ENCODE measurements at places on chromosomes 6 and 20.

GRCh38 chr20:38187517-38187916, 22.4 kb upstream of the TGM2 start:
- DNase-seq, result no peak

- no peak for DNase-seq
These were observed 23.9 kb upstream of the TOP1 start for GRCh38 chr20:41004531-41005360.

GRCh38 chr6:40551966-40552505, 35.1 kb downstream of the LRFN2 start:
- DNase-seq, result no peak

DNA sequence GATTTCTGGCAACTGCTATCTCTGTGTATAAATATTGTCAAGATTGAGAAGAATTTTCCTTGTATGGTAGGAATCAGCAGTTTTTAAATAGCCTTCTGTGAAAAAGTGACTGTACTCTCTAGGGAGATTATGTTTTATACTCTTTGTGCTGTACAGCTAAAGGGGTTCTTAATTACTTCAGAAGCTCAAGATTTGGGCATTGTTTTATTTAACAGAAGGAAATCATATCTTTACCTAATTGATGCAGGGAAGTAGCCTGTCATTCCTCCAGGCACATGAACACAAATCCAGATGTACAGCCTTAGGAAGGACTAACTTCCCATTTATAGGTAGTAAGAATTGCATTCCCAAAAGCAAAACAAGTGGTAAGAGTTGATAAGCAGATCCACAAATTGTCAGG, 1.3 kb downstream of the CALHM5 start:
- no peak for DNase-seq

DNA sequence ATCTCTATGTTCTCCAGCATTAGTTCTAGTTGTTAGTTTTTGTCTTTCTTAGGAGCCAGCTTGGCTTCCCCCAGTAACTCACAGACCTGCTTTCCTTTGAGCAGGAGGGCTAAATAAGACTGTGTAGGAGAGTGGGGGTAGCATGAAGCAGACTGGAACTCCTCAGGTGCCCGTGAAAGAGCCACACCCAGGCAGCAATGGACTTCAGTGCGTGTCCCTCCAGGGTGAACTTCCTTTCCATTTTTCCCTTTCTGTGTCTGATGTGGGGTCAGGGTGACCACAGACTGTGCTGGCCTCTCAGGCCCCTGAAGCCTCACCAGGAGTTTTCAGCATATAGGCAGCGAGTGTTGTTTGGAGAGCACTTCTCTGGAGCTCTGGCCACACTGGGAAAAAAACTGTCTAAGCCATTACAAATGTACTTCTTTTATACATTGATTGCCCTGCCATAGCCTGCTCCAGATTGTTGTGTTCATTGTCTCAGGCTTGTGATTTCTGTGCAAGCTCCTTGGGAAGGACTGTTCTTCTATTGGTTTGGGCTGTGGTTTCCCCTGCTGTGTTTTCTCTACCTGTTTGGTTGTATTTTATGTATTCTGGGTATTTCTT, 55.7 kb downstream of the SH3BGRL2 start:
- DNase-seq, result no peak

DNA sequence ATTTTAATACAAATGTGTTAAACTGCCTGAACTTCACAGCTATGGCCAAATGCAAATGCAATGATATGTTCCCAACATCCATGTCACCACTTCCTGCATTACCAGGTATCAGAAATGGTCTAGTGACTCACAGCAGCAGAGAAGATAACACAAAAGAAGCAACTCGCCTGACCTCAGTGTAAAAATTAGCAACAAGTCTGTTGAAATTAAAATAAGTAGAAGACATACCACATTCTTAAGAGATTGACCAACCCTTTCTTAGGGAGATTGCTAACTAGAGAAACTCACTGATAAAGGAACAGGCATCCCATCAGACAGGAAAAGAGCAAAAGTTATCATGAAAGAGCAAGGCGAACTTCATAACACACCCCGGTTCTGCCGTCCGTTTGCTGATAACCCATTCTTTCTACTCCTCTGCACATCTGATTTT, 45.1 kb downstream of the RNASET2 start:
- no peak for DNase-seq

GRCh38 chr20:35583636-35584560, 31.7 kb upstream of the SPAG4 start:
- no peak for DNase-seq

GRCh38 chr6:143357561-143358255, 92.8 kb downstream of the ADAT2 start:
- no peak for DNase-seq

GRCh38 chr6:81781624-81782023, 29.1 kb upstream of the TENT5A start:
- no peak for DNase-seq

- no peak for DNase-seq
These were observed 43.4 kb upstream of the TRAM2 start for GRCh38 chr6:52620055-52620905.

DNA sequence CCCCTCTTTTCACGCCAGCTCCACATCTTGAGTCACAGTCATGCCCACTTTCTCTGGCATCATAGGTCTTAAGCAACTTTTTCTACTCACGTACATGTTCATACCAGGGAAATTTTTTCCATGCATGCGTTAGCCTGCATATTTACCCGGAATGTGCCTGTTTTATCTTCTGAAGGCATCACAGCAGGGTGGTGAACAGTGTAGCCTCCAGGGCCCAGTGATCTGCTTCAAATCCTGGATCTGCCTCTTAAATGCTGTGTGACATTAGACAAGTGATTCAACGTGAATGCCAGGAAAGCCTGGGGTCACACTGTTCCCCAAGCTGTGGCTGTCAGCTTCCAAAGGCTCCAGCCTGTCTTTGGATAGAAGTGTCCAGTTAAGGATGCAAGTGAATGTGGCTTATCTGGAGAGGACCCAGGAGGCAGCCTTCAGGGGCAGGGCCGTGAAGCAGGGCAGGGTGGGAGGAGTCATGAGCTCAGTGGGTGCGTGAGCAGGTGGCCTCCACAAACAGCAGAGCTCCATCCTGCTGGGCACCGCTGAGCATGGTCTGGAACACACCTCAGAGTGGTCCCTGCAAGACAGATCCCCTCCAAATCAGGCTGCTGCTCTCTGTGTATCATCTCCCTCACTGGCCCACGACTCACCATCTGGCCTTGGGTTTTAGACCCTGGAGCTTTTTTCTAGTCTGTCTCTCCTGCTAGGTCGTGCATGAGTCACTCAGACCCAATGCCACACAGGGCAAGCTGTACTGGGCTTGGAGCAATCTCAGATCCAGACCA, 30.4 kb upstream of the CD93 start:
- no peak for DNase-seq

GRCh38 chr6:136893187-136893586, 28.9 kb upstream of the SLC35D3 start:
- DNase-seq, result no peak

DNA sequence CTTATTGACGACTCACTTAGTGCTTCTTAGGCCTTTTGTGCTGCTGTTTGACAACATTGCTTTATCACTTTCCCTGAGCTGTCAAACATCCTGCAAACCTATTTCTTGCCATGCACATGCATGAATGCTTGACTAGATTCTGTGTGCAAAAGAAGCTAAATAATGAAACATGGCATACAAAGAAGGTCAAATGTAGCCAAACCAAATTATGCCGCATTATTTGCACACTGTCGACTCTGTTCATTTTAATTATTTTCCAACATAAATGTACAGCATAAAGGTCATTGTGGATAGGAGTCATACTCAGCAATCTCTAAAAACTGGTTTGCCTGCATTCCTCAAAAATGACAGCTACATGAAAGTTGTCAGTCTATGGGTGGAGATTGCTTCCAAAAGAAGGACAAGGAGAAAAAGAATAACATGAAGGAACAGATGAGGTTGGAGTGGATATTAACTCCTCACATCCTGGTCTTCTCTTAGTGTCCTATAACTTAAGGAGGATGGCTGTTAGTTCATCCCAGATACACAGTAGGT, 123.1 kb upstream of the STXBP5 start:
- no peak for DNase-seq

DNA sequence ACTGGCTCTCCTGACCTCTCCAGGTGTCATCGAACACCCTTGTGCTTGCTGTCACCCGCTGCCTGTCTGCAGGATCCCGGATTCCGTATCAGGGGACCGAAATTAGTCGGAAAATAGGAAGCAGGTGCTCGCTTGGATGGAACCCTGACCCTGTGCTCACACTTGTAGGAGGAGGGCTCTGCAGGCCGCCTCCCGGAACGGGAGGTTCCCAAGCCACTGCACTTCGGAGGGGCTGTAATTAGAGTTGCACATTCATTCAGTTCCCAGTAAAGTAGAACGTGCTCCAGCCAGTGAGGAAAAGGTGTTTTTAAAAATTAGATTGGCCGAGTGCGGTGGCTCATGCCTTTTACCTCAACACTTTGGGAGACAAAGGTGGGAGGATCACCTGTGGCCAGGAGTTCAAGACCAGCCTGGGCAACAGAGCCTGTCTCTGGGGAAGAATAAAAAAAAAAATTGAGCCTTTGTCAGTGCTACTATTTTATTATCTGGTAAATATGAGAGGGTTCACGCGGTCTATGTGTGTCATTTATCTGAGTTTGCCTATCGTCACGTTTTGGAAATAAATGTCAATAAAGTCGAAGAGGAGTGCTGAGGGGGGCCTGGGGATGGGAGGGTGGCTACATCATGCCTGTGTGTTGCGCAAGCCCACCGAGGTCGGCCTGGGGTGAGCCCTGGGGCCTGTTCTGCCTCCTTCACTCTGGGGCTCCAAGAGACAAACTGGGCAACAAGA, 1.5 kb upstream of the GMEB2 start:
- DNase-seq, result peak; percentile 53

DNA sequence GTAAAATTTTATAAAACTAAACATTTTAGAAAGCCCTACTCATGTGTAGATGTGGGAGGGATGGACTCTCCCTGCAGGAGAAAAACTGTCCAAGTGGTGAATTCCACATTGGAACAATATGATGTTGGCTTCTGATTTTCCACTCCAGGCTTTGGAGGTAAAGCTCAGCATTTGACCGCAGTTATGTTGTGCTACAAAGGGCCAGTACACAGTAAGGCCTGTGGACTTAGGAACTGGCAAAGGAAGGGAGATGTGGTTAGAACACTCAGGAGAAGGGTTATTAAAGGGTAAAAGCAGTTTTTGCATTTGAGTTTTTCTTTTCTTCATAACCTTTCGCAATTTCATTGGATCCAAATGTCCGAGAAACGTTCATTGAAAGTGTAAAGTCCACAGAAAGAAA, 150.3 kb upstream of the SASH1 start:
- DNase-seq, result no peak

DNA sequence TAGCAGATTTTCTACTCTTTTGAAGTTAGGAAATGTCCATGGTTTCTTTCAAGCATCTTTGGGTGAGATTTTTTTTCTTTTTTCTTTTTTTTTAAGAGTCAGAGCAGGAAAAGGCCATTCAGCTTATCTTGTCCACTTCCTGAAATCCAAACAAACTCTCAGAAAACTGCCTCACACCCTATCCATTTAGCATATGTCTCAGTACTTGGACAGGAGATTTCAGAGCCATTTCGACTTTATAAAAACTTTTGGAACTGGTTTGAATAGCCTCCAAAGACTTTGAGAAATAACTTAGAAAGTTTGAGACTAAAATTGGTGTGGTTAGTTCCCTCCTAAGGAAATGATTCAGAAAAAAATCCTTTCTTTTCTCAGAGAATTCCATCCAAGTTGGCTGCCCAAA, 125.1 kb downstream of the MYLK4 start:
- DNase-seq, result no peak

GRCh38 chr6:43969158-43969981, 157.9 kb downstream of the MRPL14 start:
- DNase-seq, result no peak

GRCh38 chr6:150029276-150029675, 3.9 kb upstream of the RAET1L start:
- no peak for DNase-seq
